ENCODE measurements at places on chromosomes 1 and 21.

DNA sequence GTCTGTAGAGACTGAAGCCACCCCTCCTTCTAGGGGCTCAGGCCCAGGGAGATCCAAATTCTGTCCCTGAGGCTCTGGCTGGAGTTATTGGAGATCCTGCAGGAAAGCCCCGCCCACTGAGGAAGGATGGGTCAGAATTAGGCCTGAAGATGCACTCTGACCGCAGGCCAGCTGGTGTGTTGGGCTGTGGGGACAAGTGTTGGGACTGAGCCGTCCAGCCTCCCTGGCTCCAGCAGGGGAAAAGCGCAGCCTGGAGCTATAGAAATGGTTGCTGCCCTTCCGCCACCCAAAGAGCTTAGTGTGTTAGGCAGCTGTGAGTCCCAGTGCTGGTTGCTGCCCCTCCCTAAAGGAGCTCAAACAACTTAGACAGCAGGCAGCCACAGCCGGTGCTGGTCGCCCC lies 33.0 kb upstream of the PRRX1 start:
- no peak for DNase-seq

- no peak for DNase-seq
Measured at GRCh38 chr1:214698559-214698958, 95.6 kb downstream of the CENPF start.

DNA sequence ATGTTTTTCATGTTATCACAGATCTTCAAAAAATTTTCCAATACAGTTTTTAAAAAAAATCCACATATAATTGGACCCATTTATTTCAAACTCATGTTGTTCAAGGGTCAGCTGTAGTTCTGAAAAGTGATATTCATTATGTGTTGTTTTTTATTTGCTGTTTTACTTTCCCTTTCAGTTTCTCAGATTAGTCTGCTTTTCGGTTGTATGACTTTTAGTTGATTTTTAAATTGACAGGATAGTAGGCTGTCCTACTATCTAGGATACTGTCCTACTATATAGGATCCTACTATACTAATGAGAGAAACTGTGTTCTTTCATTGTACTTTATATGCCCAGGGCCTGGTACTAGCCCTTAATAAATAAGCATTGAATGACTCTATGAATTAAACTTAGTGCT lies 33.6 kb upstream of the GPR52 start:
- no peak for DNase-seq

- DNase-seq = no peak
Measured at GRCh38 chr1:201713086-201713810, 115.7 kb upstream of the IPO9 start.

DNA sequence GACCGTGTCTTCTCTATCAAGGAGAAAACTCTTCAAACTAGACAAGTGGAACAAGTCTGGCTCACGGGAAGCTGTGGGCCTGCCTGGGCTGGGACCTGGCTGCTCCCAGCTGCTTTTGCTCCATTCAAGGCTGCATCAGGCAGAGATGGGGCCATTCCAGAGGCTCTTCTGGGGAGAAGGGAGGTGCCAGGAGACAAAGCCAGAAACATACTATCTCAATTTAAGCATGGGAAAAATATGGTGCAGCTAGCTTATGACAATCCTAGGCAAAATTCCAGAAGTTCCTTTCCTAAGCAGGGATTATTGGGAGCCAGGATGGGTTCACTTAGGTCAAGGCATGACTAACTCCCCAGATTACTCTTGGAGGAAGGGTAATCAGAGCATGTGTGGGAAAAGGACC lies 90.8 kb upstream of the SLC2A1 start:
- DNase-seq = no peak

DNA sequence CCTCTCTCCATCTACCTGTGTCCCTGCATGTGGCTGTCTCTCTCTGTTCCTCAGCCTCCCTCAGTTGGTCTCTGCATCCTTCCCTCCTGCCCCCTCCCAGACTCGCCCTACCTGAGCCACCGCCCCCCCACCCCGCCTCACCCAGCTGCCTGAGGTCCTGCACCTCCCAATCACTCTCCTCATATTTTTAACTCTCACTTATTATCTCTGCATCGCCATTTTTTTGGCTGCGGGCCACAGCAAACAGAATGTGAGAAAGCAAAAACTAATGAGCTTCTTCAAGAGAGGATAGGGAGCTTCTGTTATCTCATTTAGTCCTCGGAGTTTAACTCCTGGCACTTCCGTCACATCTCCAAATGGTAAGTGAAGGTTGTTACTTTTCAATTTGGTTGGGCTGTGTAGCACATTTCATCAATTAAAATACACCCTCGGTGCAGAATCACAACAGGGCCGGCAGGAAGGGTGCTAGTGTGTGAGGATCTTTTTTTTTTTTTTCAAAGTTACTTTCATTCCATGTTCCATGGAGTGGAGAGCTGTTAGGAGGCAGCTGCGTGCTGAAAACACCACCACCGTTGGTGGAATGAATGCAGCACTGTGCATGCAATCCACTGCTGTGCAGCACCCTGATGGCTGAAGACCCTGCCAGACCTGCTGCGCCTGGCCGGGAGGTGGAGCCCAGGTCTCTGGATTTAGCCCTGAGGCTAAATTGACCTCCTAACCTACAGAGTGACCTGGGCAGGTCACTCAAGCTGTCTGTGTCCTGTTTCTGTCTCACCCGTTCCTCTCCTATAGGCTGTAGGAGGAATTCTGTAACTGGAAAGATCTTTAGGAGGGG lies 157.2 kb upstream of the NFIA start:
- no peak for DNase-seq

GRCh38 chr1:211625040-211625439 lies 46.1 kb upstream of the SLC30A1 start:
- no peak for DNase-seq

GRCh38 chr1:57860931-57861565 lies 437.2 kb upstream of the DAB1 start:
- no peak for DNase-seq

DNA sequence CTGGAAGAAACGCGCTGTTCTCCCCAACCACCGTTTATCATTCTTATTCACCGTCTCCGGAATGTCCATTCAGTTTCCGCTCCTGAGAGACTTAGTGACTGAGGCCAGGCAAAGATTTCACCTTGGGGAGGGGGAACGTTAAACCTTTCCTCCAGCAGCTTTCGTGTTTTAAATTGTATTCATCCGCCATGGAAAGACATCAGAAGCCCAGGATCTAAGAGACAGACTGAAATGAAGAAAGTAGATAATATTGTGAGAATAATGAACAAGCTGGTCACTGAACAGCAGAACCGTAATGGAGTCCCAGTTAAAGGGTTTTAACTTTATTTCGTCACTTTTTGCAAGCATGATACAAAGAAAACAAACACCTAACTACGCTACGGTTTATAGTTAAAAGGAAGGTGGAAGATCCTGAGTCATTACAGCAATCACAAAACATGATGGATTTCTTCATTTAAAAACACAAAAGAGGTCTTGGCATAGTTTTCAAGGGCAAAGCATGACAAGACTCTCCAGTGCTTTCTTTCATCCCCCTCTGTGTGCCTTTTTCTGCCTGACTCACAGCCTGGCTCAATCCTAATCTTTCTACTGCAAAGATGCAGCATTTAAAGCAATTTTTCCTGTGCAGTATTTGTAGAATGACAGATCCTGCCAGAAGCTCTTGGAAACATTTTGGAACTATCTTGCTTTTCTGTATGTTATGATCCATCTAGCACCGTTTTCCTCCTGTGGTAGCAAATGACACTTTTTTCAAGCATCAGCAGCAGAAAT lies 722 bp upstream of the SLC19A2 start:
- no peak for DNase-seq

DNA sequence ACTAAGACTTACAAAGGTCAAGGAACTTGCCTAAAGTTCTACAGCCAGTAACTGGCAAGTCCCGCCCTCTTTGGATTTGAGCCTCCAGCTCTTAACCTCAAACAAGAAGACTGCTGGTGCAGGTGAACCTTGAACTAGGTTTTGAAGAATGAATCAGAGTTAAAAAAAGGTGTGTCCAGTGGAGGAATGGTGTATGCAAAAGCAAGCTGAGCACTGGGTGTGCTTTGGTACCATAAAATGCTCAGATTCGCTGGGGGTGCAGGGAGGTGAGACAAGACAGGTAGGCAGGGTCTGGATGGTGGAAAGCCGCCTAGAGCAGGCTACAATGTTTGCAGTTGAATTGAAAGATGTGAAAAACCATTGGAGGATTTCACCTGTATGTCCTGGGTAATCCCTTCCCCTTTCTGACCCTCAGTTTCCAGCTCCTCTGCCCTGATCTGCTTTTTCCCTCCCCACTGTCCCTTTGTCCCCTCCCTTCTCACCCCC lies 39.8 kb downstream of the FOXD2 start:
- DNase-seq = no peak

- DNase-seq = no peak
Measured at GRCh38 chr1:162475539-162476185, 22.0 kb upstream of the UHMK1 start.

DNA sequence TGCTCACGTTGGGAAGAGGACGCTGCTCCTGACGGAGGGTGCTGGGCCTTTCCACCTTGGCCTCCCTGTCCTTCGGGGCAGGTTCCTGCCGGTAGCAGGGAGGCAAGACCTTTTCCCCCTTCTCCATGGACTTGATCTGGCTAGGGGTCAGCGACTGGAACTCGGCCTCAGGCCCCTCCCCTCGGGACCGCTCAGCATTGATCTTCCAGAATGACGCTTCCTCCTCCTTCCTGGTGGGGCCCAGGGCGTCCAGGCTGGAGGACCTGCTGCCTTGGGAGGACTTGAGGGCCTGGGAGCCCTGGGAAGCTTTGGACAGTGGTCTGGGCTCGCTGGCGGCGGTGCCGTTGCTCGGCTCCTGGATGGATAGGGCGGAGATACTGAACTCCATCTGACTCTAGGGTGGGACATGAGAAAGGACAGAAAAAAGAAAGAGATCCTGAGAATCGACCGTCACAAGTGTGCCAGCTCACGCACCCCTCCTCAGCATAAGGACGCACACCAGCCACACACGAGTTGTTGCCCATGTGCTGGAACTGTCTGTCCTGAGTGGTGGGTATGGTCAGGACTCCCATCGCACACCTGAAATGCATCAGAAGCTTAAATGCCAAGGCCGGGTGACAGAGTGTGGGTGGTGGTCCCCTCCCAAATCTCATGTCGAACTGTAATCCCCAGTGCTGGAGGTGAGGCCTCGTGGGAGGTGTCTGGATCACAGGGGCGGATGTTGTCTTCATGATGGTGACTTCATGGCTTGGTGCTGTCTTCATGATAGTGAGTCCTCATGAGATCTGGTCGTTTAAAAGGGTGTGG lies 24.6 kb downstream of the C1orf198 start:
- no peak for DNase-seq

DNA sequence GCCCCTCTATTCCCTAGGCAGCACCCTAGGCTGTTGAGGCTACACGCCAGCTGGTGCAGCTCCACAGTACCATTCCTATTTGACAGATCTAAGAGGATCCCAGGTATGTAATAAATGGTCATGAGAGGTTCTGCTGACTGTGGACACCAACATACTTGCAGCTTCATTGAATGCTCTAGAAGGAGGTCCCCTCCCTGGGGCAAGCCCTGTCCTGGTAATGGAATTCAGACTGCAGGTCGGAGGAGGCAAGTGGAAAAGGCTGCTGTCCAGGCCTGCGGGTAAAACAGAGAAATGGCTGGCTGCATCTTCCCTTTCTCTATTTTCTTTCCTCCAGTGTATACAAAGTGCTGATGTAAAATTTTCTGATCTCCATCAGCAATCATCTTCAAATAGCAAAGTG lies 66.1 kb upstream of the ZNF648 start:
- DNase-seq = no peak

DNA sequence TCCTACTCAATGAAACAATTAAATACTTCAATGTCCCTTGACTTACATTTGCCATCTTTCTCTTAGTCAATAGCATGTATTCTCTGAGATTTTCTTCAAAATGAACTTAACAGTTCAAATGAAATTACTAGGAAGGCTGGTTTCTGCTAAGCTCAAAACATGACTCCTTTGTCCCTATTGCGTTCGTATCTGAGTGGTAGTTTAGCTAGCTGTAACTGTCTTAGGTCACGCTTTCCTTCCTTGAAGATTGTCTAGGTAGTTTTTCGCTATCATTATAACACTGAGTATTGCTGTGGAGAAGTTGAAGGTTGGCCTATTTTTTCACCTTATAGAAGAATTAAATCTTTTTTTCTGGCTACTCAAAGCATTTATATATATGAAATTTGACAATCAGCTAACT lies 1535.2 kb downstream of the PLA2G4A start:
- DNase-seq = no peak

DNA sequence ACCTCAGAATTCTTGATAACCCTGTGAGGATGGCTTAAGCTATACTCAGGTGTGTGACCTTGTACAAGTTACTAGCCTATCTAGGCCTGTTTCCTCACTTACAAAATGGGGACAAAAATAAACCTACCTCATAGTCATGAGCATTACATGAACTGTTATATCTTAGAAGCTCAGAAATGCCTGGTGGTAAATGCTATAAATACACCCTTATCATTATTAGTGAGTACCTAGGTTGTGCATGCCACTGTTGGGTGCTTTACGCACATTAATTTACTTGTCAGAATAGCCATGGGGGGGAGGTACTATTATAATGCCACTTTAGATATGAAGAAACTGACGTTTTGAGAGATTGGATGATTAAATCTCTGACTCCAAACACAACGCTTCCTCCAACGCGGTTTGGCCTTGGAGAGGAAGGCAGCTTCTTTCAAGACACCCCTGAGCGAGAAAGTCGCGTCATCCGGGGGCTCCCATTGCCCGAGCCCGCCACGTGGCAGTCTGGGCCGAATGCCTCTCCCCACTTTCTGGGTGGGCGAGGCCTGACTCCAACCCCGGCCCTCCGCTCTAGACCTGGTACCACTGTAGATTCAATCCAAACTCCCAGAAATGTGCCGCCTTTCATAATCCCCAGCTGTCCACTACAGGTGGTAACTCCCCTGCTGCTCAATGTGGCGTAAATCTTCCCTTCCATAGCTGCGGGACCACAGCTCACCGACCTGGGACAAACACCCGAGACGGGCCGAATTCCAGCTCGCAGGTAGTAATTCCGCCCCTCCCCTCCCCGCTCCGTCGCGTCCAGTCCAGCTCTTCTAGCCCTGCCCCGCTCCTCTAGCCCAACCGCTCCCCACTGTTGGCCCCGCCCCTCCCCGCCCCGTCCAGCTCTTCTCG lies 771 bp upstream of the RAD54L start:
- no peak for DNase-seq

DNA sequence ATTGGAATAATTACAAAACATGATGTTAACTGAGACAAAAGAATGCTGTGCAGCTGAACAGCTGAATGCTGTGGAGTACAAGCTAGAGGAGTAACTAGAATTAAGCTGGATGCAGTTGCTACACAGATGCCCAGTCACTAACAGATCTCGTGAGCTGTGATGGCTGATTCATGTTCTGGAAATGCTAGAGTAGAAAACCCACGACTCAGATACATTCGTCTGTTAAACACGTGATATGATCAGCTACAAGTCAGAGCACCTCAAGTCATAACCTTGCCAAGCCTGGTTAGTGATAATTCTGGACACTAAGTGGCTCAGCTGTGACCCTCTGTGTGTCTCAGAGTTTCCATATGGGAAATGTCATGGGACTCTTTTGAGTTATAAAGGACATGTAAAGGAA lies 89.7 kb upstream of the ESRRG start:
- DNase-seq = no peak

- peak; percentile 85 for DNase-seq
Measured at GRCh38 chr21:33801424-33802405, 113.9 kb downstream of the ATP5PO start.

Measured in NCI-H1417 treated with DMSO at 0.1 percent for 48 hours (cell line).